ENCODE measurements at places on chromosomes 1 and 21. TPM values are rescaled to one million over a fixed set of nuclear protein-coding genes. Genes with fewer than 3 reads are reported as not detected.

Gene SERPINC1
- total RNA-seq: not detected

Gene LRRC3
- total RNA-seq: 4.0 TPM

Gene OR2L2
- 0.06 TPM for total RNA-seq

Gene ZC3H11A
- 102 TPM for total RNA-seq

Gene MARCKSL1
- total RNA-seq: 120 TPM

Gene SPATA21
- total RNA-seq: not detected

Gene MCOLN2
- total RNA-seq: 0.93 TPM

Gene EFNA3
- 6.0 TPM for total RNA-seq

Gene CD1C
- total RNA-seq: 1.3 TPM

Gene OR2T2
- 0.06 TPM for total RNA-seq

Gene B3GALT2
- 8.8 TPM for total RNA-seq

Gene LIN28A
- total RNA-seq: not detected

Gene SLC16A4
- 40.9 TPM for total RNA-seq

Gene SPRR4
- total RNA-seq: not detected

Gene PSMB2
- 28.9 TPM for total RNA-seq

Gene CLDN19
- 93.1 TPM for total RNA-seq

Gene TSACC
- not detected for total RNA-seq

Gene S100A4
- total RNA-seq: 37.4 TPM

Gene TMEM167B
- total RNA-seq: 25.9 TPM

Gene LCE3E
- total RNA-seq: not detected

Gene SPRR2G
- total RNA-seq: not detected

Gene RNF207
- total RNA-seq: 47.1 TPM

Gene PDE4DIP
- 370 TPM for total RNA-seq

Gene AP4B1
- 23.5 TPM for total RNA-seq

Gene RHBDL2
- total RNA-seq: 1.5 TPM

Gene TAF12
- 20.3 TPM for total RNA-seq

Gene BATF3
- total RNA-seq: 1.9 TPM

Gene PROK1
- total RNA-seq: not detected

Gene CLEC20A
- 1.8 TPM for total RNA-seq

Gene DIO1
- 8.6 TPM for total RNA-seq

Gene HSD3B1
- not detected for total RNA-seq

Gene KMO
- 7.8 TPM for total RNA-seq

Gene SMCP
- not detected for total RNA-seq

Gene GUCA2B
- not detected for total RNA-seq

Gene CFHR4
- not detected for total RNA-seq

Gene KRTAP11-1
- 0.41 TPM for total RNA-seq
